ENCODE measurements at places on chromosomes 3 and 15.

DNA sequence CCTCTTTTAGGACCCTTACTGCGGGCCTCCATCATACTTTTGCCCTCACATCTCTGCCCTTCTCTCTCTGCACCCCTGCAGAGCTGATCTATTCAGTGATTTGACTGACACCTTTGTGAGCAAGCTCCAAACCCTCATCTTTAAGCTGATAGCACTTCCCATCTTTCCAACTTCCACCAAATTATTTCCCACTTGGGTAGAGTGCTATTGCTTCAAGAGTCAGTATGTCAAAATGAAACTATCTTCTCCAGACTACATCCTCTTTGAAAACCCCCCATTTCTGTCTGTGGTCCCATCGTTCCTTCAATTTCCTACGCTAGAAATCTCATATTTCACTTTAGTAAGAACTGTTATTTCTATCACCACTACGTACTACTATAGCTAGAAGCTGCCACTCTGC is 19.7 kb downstream of the ZWILCH start:
- DNase-seq, result no peak

DNA sequence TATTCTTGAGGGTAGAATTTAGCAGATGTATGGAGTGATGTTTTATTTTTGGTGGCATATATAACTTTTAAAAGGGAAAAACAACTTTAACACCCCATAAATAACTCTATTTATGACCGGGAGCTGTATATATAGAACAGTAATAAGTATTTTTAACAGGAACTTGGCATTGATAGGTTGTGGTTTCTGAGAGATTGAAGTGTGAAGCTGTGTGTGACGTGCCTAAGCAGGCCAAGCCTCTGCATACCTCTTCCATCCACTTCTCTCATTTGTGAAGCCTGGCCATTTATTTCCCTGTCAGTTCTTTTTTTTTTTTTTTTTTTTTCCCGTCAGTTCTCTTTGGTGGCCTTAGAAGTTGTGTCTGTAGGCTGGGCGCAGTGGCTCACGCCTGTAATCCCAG is 23.0 kb downstream of the RBM5 start:
- DNase-seq, result no peak

GRCh38 chr15:51677021-51677420 is 4.3 kb upstream of the SCG3 start:
- no peak for DNase-seq

GRCh38 chr3:71584394-71585011 is 975 bp upstream of the FOXP1 start:
- no peak for DNase-seq

DNA sequence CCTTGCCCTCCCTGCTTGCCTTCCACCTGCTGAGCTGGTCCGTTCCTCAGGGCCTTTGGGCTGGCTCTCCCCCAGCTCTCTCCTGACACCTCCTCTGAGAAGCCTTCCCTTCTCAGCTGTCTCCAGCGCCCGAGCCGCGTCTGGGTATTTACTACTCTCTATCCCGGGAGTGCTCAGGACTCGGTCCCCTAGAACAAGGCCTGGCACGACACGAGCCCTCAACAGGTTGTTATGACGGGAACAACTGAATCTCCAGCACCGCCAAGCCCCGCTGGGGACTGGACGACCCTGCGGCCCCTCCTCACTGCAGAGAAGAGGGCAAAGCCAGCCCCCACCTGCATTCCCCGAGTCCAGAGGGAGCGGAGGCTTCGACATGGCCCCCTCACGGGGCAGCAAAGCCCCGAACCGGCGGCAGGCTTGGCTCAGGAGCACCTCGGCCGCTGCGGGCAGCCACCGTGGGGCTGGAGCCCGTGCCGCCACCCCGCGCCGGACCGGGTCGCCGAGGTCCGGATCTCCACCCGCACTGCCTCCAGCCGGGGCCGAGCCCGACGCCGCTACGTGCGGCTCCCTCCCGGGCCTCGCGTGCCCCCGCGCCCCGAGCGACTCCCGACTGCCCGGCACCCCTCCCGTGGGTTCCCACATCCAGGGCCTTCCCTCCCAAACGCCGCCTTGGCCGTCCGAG is 792 bp downstream of the TPRA1 start:
- DNase-seq, result no peak

DNA sequence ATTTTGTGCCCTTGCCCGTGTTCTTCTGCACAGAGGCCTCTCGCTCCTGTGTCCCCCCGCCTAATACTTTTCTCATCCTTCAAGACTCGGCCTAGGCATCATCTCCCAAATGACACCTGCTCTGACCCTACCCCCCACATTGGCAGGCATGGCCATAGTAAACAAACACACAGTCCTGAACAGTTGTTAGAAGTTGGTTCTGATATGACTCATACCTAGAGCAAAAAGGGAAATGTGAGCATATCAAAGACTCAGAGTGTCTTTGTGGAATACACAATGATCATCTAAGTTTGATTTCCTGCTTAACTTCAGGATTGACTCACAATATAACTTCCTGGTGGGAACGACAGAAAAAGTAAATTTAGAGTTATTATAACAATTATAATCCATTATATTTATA is 120.5 kb downstream of the POLR2M start:
- DNase-seq, result no peak

DNA sequence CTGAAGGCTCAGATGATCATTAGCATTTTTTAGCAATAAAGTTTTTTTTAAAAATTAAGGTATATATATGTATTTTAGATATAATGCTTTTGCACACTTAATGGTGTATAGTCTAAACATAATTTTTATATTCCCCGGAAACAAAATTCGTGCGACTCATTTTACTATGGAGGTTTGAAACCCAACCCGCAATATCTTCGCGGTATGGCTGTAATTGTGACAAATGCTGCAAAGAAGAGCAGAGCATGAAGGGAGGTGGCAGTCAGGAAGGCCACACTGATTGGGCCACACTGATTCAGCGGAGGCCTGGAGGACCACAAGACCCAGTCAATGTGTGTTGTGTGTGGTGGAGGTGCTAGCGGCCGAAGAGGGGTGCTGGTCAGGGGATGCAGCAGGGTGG is 4.5 kb upstream of the CYP8B1 start:
- no peak for DNase-seq

DNA sequence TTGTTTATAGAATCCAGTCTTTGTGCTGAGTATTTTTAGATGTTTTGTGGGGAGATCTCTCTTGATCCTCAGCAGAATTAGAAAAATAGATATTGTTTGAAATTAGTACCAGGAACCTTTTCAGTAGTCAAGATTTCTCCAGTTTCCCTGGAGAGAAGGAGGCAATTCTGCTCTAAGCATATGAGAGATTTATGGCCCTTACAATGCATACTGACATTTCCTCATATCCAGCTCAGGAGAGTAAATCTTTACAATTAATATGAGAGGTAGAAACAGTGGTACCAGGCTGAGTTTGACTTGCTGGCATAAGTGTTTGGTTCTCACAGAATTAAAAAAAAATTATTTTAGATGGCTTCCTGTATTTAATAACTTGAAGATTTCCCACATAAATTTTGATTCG is 239.1 kb upstream of the SGO1 start:
- DNase-seq, result no peak

DNA sequence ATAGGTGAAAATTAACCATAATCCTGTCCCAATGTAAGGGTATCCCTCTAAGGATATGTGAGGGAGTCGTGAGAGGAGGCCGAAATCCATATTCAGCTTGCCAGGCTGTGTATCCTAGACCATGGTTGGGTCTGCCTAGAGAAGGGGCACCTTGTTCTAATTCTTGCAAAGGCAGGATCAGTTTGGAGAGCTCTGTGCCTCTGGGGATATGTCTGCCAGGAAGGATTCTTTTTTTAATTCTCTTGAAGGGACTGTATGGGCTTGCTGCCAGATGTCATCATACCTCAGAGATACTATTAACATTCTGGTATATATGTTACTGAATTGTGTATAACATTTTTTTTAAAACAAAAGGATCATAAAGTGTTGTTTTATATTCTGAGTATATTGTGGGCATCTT is 2.4 kb downstream of the ATP1B3 start:
- DNase-seq, result no peak

DNA sequence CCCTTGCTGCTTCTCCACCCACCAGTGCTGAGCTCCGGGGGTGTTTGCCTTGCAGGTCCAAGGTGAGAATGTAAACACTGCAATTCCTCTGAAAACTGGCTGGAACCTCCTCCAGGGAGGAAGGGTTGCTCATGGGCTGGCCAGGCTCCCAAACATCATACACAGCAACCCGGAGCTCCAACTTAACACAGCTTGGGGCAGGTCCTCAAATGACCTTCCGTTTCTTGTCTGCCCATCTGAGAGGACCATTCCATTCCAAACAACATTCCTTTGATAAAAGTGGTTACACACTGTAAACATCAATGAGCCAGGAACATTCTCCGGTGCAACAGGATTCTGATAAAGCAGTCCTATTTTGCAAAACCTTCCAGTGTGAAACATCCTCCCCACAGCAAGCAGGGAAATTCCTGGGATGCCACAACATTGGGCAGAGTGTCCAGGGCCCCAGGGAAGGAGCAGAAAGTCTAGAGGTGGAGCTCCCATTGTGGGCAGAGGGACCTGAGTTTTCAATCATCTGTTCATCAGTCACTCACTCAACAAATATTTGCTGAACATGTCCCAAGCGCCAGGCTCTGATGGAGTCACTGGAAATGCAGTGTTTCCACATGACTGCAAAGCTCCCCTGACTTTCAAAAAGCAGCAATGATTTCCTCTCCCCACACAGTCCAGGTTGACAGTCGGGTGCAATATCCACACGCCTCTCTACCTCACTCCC is 7.3 kb upstream of the HEG1 start:
- peak; percentile 86 for DNase-seq

GRCh38 chr15:41894791-41895463 is 1.1 kb upstream of the SPTBN5 start:
- peak; percentile 44 for DNase-seq

DNA sequence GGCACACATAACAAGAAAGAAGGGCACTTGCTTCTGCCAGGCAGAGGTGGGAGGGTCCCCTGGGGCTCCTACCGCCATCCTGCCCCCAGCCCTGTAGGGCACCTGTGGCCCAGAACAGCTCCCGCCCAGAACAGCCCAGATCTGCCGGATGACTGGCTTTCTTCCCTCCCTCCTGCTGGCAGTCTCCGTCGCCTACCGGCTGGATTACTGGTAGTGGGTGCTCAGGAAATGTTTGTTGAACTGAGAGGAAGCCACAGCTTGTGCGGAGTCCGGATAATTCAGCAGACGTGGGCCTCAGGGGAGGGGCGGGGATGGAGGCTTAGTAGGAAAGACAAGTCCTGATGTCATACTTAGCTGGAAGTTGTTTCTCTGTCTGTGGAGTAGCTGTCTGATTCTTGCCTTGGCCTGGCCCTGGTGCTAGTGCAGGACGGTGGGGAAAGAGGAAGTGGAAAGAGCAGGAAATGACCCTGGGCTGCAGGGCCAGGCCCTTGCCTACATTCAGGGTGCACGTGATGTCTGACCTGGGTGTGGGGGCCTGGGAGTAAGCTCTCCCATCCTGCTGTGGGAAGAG is 6.7 kb downstream of the CCDC9B start:
- peak; percentile 55 for DNase-seq

DNA sequence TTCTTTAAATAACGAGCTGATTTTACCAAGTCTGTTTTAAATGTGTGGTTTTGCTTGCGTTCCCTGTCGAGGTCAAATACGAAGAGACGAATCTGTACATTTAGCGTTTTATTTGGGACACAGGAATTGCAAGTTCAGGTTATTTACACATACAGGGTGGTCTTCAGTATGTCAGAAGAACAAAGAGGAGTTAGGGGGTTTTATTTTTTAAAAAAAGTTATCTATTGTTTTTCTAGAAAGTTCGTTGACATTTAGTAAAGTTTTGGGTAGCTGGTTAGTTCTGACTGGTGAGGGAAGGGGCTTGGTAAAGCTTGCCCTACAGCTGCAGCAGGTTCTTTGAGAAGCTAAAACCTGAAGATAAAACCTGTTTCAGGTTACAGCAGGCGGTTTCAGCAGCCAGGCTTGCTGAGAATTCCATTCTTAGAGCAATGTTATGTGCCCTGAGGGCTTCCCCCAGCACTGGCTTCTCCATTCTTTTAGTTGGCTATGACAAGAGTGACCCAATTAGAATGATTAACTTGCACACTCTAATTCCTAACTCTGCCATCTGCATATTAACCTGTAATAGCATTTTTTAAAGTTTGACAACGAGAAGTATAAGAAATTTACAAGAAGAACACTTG is 815 bp upstream of the ZNF280D start:
- DNase-seq, result no peak
